ENCODE measurements at places on chromosomes 7 and 10.

DNA sequence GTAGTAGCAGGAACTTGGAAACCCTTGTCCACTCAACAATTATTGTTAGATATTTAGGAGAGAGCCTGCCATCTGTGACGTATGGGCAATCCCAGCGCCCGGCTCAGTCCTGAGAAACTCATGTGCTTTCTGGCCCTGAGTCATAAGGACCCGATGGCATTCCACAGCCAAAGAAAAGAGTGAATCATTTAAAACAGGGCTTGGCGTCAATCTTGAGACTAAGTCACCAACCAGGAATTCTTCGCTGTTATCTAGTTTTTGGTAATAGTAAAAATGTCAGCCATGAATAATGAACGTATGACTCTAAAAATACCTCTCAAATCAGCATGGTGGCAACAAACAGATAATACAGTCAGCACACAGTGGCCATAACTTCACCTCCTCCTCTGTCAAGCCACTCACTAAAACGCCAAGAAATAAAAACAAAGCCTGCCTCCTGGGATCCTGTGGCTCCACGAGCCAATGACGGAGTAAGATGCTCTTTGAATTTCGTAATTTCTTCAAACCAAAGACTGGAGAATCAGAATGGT is 140.8 kb downstream of the ADAM12 start:
- no peak for DNase-seq

DNA sequence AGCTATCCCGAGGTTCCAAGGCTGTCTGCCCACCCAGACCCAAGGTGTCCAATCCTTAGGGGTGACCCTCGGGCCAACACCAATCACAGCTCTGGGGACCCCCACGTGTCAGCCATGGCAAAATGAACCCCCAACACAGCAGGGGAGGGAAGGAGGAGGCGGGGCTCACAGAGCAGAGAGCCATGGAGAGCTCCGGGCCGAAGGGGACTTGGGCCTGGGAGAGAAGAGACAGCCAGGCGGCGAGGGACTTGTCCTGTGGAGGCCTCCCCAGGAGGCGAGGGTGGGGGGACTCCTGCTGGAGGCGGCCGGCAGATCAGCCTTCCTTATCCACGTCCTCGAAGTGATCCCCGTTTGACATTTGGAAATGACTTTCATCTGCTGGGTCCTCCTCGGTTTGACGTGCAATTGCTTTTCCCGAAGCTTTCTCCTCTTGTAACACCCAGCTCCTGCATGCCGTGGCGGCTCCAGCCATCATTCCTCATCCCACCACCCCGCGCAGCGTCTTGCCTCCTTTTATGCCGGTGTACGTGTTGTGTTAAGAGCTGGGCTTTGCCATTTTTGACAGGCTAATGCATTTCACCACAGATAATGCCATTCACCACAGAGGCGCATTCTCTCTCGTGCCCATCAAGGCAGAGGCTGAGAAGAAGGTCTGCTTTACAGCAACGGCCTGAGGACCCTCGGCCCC is 337.4 kb downstream of the DNAJB6 start:
- no peak for DNase-seq

- no peak for DNase-seq
These were observed 33.6 kb upstream of the NRP1 start for GRCh38 chr10:33368086-33368485.

- peak; percentile 42 for DNase-seq
These were observed 709 bp downstream of the ARPC1B start for GRCh38 chr7:99375070-99375807.

DNA sequence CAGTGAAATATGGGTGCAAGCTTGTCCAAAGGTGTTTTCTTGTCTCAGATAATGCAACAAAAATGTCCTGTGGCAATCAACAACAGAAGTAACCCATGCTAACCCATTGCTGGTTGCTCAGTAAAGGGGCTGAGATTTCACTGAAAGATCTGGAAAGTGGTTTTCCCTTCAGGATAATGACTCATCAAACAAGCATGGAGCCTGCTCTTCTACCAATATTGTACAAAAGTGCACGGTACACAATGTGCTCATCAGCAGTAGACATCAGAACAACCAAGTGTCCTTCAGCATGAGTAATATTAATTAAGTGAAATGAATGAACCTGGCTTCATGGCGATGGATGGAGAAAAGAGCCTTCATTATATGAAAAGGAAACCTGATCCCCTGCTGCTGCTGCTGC is 287.1 kb upstream of the NEBL start:
- no peak for DNase-seq

GRCh38 chr7:26425655-26426054 is 134.0 kb downstream of the SNX10 start:
- no peak for DNase-seq
